ENCODE measurements at places on chromosomes 5 and 9.

DNA sequence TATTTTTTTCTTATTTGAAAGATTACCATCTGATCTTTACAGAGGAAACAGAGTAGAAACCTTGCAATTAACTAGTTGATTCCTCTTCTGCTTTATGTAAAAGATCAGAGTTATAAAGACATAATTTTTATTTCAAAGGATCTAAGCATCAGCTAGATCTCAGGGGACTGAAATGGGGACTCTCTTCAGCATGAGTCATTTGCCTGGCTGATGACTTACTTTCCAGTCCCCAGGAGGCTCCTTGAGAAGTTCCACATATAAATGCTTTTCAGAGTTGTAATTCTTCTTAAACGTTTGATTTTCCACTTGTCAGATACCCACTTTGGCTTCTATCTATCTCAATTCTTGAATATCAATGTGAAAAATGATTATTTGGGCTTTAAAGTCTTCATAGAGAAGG is 389.4 kb downstream of the RAB3C start:
- DNase-seq = no peak

- DNase-seq = no peak
These were observed 43.8 kb downstream of the SPINK5 start for GRCh38 chr5:148107608-148108007.

GRCh38 chr5:126052791-126053190 is 370.4 kb upstream of the GRAMD2B start:
- DNase-seq = no peak

GRCh38 chr9:114033397-114034103 is 44.5 kb downstream of the AMBP start:
- DNase-seq = peak; percentile 24

DNA sequence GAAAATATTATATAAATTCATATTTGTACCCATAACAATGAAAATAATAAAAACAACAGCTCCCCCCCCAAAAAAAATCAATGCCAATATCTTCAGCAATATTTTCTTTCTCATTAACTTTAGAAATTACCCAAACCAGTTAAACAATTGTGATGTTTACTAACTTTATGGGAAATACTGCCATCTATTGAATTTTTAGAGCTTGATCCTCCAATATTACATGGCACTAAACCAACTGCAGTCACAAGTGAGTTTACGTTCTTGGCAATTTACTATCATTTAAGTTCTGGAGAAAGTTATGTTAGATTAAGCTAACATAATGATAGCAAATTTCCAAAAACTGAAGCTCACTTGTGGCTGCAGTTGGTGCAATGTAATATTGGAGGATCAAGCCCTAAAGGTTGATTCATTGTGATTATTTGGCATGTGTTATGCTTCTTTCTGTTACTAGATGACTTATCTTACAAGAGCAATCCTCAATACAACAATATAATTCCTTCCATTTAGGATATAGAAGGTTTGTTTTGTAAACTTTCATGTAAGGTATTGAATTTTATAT is 379.5 kb downstream of the CDH18 start:
- no peak for DNase-seq

GRCh38 chr9:4684820-4685219 is 5.5 kb downstream of the CDC37L1 start:
- DNase-seq = no peak

DNA sequence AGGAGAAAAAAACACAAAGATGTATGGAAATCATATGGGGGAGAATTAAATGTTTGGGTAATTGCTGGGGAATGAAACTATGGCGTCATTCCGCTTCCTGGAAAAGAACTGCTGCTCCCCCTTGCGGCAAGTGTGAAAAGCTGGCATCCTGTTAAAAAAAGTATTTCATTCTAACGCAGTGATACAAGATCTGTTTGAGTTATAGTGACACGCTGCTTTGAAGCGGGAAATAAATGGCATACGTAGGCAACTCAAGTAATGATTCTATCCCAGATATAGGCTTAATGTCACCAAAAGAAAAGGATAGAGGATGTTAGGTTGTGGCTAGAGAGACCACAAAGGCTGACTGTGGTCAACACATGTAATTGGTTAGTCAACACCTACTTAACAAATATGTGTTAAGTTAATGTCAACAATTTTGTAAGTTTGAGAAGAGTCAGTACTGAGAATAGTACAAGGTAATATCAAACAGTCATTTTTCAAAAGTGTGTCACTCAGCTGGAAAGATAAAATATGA is 70.2 kb upstream of the ALDH1A1 start:
- peak; percentile 42 for DNase-seq

- DNase-seq = no peak
These were observed 145.9 kb downstream of the GABRB2 start for GRCh38 chr5:161400583-161400982.

- DNase-seq = no peak
These were observed 9.9 kb upstream of the SPARC start for GRCh38 chr5:151696470-151697061.

GRCh38 chr5:101520417-101520816 is 617.3 kb upstream of the ST8SIA4 start:
- DNase-seq = no peak

DNA sequence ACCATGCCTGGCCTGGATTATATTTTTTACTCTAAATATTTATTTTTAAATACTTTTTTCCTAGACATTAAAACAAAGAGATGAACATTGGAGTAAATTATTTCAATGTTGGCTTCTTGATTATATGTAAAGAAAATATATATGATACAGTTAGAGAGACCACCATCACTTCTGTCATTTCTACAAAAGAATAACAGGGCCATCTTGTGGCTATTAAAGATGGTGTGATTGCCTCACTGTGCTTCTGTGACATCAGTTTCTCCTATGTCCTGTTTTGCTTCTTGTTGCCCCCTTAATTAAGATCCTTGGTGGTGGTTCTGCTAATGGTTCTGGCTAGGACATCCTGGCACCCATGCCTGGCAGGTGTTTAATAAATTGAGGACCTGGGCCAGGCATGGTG is 32.9 kb downstream of the NDFIP1 start:
- DNase-seq = no peak

DNA sequence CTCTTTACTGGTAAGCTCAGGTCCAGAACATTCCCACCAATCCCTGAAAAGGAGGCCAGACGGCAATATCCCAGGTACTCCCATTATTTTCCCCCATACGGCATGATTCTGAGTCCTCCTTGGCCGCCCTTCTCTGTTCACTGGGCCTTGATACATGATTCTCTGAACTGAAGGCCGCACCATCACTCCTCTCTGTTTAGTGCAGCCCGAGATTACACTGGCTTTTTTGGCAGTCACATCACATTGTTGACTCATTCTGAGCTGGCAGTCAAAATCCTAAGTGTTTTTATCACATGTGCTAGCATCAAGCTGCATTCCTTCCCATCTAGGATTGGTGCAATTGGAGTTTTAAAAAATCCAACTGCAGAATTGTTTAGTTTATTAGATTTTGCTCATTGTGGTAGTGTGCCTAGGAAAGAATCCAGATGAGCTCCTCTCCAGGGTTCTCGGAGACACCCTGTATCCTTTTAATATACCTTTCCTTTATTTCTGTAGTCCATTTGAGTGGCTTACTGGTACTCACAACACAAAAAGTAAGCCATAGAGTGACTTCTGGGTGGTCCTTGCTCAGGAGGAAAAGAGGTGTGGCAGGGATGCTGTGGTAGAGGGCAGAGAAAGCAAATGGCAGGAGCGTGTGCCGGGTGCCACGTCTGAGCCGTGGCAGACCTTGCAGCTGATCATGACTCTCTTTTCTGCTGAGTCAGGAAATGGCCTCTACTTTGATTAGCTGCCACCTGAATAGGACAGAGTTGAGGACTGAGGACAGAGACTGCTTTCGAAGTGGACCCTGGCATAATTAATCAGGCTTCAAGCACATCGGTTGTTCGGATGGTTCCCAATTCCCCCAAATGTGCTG is 121.1 kb upstream of the IL12B start:
- peak; percentile 36 for DNase-seq

DNA sequence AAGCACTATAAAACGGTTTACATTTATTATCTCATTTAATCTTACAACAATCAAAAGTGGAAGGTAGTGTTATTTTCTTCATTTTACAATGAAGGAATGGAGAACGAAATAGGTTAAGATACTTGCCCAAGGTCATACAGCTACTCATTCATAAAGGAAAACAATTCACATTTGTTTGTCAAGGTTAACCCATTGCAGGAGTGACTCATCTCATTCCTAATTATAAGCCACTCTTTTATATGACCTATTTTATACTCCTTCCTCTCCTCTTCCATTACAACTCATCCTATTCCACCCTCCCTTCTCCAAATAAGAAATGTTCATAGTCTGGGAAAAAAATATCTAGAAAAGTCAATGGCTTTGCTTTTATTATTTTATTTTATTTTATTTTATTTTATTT is 29.6 kb downstream of the CRHBP start:
- DNase-seq = no peak

GRCh38 chr9:94802793-94803192 is 76.3 kb downstream of the AOPEP start:
- no peak for DNase-seq

GRCh38 chr9:4017749-4018491 is 281.9 kb downstream of the GLIS3 start:
- no peak for DNase-seq

DNA sequence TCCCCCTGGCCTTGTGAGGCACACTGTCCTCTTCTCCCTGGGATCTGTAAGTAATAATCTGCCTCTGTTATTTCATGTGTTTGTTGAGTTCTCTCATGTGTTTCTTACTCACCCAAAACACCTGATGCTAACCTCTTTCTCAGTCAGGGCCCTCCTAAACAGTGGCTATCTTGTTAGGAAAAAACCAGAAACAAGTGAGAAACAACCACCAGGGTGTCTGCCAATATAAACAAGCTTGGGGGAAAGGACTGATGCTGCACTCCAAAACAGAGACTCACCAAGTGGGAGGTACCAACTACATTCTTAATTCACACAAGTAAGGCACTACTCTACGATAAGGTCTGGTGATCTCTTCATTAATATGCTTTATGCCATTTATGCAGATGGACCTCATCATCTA is 564.4 kb downstream of the SEMA5A start:
- DNase-seq = no peak

DNA sequence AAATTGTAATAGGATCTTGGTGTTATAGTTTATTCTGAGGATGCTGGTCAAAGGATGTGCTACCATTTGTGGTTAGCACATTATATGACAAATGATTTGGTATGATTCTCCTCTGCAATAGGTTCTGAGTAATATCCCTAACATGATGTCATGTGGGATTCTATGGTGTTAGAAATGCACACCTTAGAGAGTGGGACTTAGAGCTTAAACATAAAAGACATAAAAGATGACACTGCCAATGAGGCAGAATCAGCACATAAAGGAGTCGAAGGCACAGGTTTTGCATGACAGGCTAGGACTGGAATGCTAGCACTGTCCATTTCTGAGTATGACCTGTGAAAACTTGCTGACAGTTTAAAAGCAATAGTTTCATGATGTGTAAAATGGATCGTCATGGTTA is 100.4 kb downstream of the OSTF1 start:
- DNase-seq = no peak
